ENCODE measurements at places on chromosomes 13 and 19.

- DNase-seq, result peak; percentile 58
Measured at GRCh38 chr13:48194379-48194754, 38.6 kb upstream of the ITM2B start.

DNA sequence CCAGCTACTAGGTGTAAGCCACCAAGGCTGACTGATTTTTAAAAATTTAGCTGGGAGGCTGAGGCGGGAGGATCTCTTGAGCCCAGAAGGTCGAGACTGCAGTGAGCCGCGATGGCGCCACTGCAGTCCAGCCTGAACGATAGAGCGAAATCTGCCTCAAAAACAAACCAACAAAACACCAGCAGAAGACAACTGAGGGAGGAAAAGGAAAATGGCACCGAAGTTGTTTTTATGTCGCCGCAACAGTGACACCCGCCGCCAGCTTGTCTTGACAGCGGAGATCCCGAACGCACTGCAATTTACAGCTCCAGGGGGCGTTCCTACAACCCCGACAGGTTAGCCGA, 298 bp upstream of the FAM98C start:
- DNase-seq, result no peak

DNA sequence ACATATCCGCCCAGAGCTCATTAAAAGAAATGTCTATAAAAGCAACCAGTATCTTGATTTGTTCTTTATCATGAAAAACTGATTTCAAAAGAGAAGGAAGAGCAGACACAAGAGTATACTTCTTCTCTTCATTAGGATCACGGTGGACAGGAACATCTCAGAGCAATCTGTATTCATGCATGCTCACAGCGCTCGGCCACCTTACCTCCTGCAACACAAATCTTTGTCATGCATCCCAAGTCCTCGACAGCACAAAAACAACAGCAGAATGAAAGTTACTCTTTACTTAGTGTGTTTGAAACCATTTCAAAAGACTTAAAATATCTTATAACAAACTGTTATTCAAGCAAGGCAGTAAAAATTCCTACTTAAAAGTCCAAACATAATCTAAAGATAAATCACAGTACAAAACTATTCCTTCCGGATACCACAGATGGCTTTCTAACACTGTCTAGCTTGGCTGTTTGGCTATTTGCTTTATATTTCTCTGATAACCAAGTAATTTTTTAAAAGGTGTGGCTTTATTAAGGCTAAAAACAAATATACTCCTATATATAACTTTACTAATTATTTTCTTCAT, 174.5 kb downstream of the TBC1D4 start:
- DNase-seq, result no peak

GRCh38 chr13:63983366-63983765, 2567.7 kb upstream of the PCDH20 start:
- DNase-seq, result no peak

DNA sequence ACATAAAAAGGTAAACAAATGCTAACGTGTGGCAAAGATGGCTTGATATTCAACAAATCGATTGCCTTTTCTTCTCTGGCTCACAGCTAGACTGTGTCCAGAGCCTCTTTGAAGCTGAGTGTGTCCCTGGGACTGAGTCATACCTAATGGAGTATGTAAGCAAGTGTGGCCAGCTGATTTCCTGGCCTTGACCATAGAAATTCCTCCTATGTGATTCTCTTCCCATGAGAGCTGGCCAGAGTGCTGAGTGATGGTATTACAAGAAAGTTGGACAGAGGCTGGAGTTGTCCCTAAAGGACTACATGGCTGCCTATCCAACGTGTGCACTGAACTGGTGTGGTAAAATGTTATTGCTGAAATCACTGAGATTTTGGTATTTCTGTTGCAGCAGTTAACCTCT, 320.1 kb upstream of the SLC10A2 start:
- DNase-seq, result no peak

Data from COLO829 (cell line).